Naive thymus-derived CD8-positive, alpha-beta T cell (primary cell): ENCODE measurements at places on chromosomes 11 and 22. TPM values are rescaled to one million over a fixed set of nuclear protein-coding genes. Genes with fewer than 3 reads are reported as not detected.
A peak's percentile ranks its signal among the peaks of the same experiment; 100 is the strongest.

- H3K27ac ChIP-seq = no peak overlapping the region
- H3K4me3 ChIP-seq = no peak overlapping the region
- peaks cover 21% of the 10 kb centered on the region for H3K4me1 ChIP-seq
- H3K27me3 ChIP-seq = no peaks in the 10 kb centered on the region
- DNase-seq = no peak
Observed at GRCh38 chr11:689625-690024, 5.4 kb downstream of the DEAF1 start.

GRCh38 chr22:37607935-37608476, 628 bp upstream of the GGA1 start:
- peak overlapping the region; percentile 94 for H3K4me3 ChIP-seq
- peaks cover 66% of the 10 kb centered on the region for H3K4me1 ChIP-seq
- H3K27ac ChIP-seq = peak overlapping the region; percentile 98
- DNase-seq = no peak

DNA sequence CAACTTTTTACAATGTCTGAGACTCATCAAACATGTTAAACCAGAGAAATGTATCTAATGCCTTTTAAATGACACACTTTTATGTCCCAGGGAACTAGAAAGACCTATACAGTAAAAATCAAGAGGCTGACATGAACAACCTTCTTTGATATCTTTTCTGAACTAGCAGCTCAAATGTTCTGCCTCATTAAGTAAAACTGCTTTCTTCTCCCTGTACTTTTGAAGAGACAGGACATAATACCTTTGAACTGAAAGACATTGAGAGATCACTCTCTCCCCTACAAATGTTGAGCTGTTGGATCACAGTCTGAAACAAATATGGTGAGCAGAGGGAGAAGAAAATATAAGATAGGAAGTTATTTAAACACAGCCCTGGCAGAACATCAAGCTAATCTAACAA, 123.0 kb downstream of the FAM181B start:
- H3K27me3 ChIP-seq = no peaks in the 10 kb centered on the region
- no peak for DNase-seq
- H3K4me3 ChIP-seq = no peak overlapping the region

GRCh38 chr11:44498089-44498871, 67.2 kb upstream of the CD82 start:
- DNase-seq = no peak
- H3K36me3 ChIP-seq = no peaks in the 10 kb centered on the region
- H3K27me3 ChIP-seq = peaks cover 3% of the 10 kb centered on the region
- no peak overlapping the region for H3K4me3 ChIP-seq
- no peaks in the 10 kb centered on the region for H3K4me1 ChIP-seq

DNA sequence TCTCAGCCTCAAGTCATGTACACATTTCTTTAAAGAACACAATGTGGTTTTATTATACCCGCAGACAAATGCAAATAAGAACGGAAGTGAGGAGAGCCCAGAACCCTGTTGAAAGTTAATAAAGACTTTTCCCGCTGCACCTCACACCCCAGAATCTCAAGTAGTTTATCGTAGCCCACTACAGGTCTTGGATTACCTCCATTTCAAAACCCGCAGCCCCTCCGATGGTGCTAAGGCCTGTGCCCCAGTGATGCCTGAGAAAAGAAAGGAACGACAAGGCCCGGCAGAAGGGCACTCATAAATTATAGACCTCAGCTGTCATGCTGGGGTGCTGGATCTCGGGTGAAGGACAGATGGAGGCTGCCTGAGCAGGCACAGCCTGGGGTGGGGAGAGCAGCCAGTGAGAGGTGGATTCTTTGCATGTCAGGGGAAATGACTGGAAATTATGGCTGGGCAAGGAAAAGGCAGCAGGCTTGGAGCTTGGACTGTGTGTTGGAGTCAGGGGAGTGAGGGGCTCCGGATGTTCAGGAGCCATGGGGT, 354.1 kb downstream of the NTM start:
- no peak overlapping the region for H3K4me3 ChIP-seq
- H3K27me3 ChIP-seq = peaks cover 6% of the 10 kb centered on the region
- DNase-seq = no peak
- no peaks in the 10 kb centered on the region for H3K4me1 ChIP-seq
- no peak overlapping the region for H3K27ac ChIP-seq

GRCh38 chr11:66345316-66345649, 379 bp upstream of the BRMS1 start:
- no peak for DNase-seq
- peaks cover 65% of the 10 kb centered on the region for H3K4me1 ChIP-seq
- H3K36me3 ChIP-seq = peaks cover 2% of the 10 kb centered on the region
- no peaks in the 10 kb centered on the region for H3K27me3 ChIP-seq
- peak overlapping the region; percentile 90 for H3K27ac ChIP-seq

DNA sequence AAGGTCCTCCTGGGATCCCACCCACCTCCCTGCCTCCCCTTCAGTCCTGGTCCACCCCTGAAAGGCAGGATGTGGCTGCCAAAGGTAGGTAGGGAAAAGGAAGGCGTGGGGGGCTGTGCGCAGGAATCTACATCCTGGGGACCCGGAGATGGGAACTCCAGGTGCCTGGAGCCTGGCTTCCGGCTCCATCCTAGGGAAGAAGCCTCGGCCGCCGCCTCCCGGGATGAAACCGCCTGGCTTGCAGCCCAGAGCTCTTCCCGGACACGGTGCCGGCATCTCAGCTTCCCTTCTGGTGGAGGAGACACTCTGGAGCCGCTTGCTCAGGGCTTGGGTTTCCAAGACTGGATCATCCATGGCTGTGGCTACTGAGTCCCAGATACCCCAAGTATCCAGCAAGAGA, 33.3 kb upstream of the PDGFB start:
- no peak overlapping the region for H3K27ac ChIP-seq
- H3K36me3 ChIP-seq = no peaks in the 10 kb centered on the region
- H3K4me1 ChIP-seq = no peaks in the 10 kb centered on the region

GRCh38 chr11:119185981-119186634, 833 bp downstream of the NHERF4 start:
- DNase-seq = no peak
- no peak overlapping the region for H3K27ac ChIP-seq
- no peaks in the 10 kb centered on the region for H3K4me1 ChIP-seq
- H3K36me3 ChIP-seq = no peaks in the 10 kb centered on the region
- peaks cover 4% of the 10 kb centered on the region for H3K27me3 ChIP-seq

DNA sequence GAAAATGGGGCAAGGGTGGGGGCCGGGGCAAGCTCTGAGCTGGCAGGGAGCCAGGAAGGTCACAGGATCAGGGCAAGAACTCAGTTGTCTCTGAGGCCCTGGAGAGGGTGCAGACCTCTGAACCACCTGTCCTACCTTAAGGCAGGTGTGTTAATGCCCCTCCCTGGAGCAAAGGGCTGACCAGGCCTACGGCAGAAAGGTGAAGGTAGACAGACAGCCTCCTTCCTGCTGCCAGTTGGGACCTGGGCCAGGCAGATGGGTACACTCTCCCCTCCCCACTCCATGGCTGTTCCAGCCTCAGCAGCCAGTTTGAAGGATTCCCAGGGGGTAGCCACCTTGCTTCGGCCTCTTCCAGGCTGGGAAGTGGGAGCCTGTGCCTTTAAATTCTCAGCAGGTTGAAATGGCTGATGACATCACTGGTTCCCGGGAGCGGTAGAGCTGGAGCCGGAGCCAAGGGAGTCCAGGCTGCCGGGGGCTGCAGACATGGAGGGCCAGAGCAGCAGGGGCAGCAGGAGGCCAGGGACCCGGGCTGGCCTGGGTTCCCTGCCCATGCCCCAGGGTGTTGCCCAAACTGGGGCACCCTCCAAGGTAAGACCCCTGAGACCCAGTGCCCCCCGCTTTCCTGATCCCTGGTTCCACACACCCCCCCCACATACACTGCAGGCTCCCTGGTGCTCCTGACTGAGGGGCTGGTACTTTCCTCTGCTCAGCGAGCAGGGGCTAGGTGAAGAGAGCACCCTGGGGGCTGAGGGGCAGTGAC, at the start of gene INPP5J:
Gene INPP5J, plus strand, starts transcription at position 435 of the 760 bp plus-strand sequence. Its CDS starts 49 bp downstream, at position 484.
- no peaks in the 10 kb centered on the region for H3K36me3 ChIP-seq
- H3K4me1 ChIP-seq = no peaks in the 10 kb centered on the region
- H3K27me3 ChIP-seq = no peaks in the 10 kb centered on the region

GRCh38 chr11:75474878-75475766, 42.1 kb upstream of the KLHL35 start:
- no peaks in the 10 kb centered on the region for H3K36me3 ChIP-seq
- no peaks in the 10 kb centered on the region for H3K27me3 ChIP-seq
- H3K27ac ChIP-seq = peak overlapping the region; percentile 90
- H3K4me1 ChIP-seq = peaks cover 25% of the 10 kb centered on the region
- H3K4me3 ChIP-seq = peak overlapping the region; percentile 60

- H3K4me3 ChIP-seq = no peak overlapping the region
- DNase-seq = peak; percentile 45
- no peaks in the 10 kb centered on the region for H3K4me1 ChIP-seq
- H3K27ac ChIP-seq = no peak overlapping the region
Observed at GRCh38 chr22:48702573-48703264, 1125.0 kb downstream of the BRD1 start.

GRCh38 chr11:129374993-129375750, 476 bp upstream of the BARX2 start:
- H3K27ac ChIP-seq = no peak overlapping the region
- peak overlapping the region; percentile 78 for H3K4me3 ChIP-seq
- peaks cover 58% of the 10 kb centered on the region for H3K27me3 ChIP-seq

- no peak overlapping the region for H3K27ac ChIP-seq
- H3K4me1 ChIP-seq = peaks cover 2% of the 10 kb centered on the region
- H3K36me3 ChIP-seq = no peaks in the 10 kb centered on the region
- no peak for DNase-seq
- H3K27me3 ChIP-seq = peaks cover 36% of the 10 kb centered on the region
Observed at GRCh38 chr11:118147502-118147901, 5.1 kb downstream of the SCN4B start.

The ANKK1 gene
- 4.6 TPM for total RNA-seq

The CDKN1C gene
- 4.4 TPM for total RNA-seq

The MS4A6A gene
- 2.5 TPM for total RNA-seq

The KCNQ1 gene
- 25.1 TPM for total RNA-seq

The KBTBD4 gene
- total RNA-seq = 26.1 TPM

The KCNJ11 gene
- 0.26 TPM for total RNA-seq
